ENCODE measurements at places on chromosomes 12 and 14. TPM values are rescaled to one million over a fixed set of nuclear protein-coding genes. Genes with fewer than 3 reads are reported as not detected.

The CMA1 gene
- not detected for polyA plus RNA-seq

The SLC6A13 gene
- polyA plus RNA-seq: 3.6 TPM

The PCBP2 gene
- 1,047 TPM for polyA plus RNA-seq

The IFNG gene
- polyA plus RNA-seq: not detected

The TEDC1 gene
- 9.1 TPM for polyA plus RNA-seq

The COCH gene
- polyA plus RNA-seq: 1.8 TPM

The CLEC7A gene
- polyA plus RNA-seq: 2.5 TPM

The RASAL1 gene
- 0.25 TPM for polyA plus RNA-seq

The KCNC2 gene
- 0.31 TPM for polyA plus RNA-seq

The NTF3 gene
- 3.5 TPM for polyA plus RNA-seq

The NANOG gene
- polyA plus RNA-seq: 0.17 TPM

The NELL2 gene
- 25.3 TPM for polyA plus RNA-seq

The RHEBL1 gene
- 2.5 TPM for polyA plus RNA-seq

The WSCD2 gene
- polyA plus RNA-seq: 0.33 TPM

The AMHR2 gene
- 2.5 TPM for polyA plus RNA-seq

The GRIP1 gene
- 6.5 TPM for polyA plus RNA-seq

The KERA gene
- polyA plus RNA-seq: 0.09 TPM

The CKB gene
- polyA plus RNA-seq: 138 TPM

The MTERF2 gene
- polyA plus RNA-seq: 45.4 TPM

The KSR2 gene
- 0.26 TPM for polyA plus RNA-seq

The KITLG gene
- 38.8 TPM for polyA plus RNA-seq

The SLC38A6 gene
- polyA plus RNA-seq: 18.2 TPM

The TSPAN11 gene
- polyA plus RNA-seq: 17.3 TPM

The DIO2 gene
- 0.77 TPM for polyA plus RNA-seq

The B4GALNT1 gene
- polyA plus RNA-seq: 0.82 TPM

The RPL36AL gene
- 185 TPM for polyA plus RNA-seq

The SERPINA9 gene
- polyA plus RNA-seq: not detected

The SERPINA1 gene
- 4.6 TPM for polyA plus RNA-seq

The NGB gene
- not detected for polyA plus RNA-seq
